ENCODE measurements at places on chromosomes 5 and 9.

- no peak for DNase-seq
These were observed 316.8 kb downstream of the MLLT3 start for GRCh38 chr9:20305452-20305851.

- no peak for DNase-seq
These were observed 4.5 kb downstream of the EGR1 start for GRCh38 chr5:138469540-138470321.

- DNase-seq: no peak
These were observed 6.0 kb upstream of the IL13 start for GRCh38 chr5:132651838-132652469.

- no peak for DNase-seq
These were observed 129.3 kb downstream of the MRPL36 start for GRCh38 chr5:1670351-1670750.

DNA sequence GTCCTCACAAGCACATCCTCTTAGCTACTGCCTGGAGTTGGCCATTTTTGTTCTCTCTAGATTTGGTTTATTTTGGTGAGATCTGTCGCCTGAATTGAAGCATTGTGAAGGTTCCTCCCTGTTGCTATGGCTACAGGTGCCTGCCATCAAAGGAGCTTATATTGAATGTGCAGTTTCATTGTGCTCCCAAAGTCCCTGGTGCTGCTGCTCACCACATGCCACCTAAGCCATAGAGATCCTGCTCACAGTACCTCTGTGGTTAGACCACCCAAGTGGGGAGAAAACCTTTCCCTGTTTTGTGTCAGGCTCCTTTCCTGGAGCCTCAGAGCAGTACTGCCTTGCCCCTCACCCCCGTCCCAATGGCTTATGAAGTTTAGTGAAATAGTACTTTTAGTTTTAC is 383.4 kb downstream of the TMEM38B start:
- DNase-seq: no peak

- DNase-seq: no peak
These were observed 111.5 kb downstream of the CDC42SE2 start for GRCh38 chr5:131375351-131375750.

- no peak for DNase-seq
These were observed 23.3 kb downstream of the C5 start for GRCh38 chr9:121026768-121027167.

DNA sequence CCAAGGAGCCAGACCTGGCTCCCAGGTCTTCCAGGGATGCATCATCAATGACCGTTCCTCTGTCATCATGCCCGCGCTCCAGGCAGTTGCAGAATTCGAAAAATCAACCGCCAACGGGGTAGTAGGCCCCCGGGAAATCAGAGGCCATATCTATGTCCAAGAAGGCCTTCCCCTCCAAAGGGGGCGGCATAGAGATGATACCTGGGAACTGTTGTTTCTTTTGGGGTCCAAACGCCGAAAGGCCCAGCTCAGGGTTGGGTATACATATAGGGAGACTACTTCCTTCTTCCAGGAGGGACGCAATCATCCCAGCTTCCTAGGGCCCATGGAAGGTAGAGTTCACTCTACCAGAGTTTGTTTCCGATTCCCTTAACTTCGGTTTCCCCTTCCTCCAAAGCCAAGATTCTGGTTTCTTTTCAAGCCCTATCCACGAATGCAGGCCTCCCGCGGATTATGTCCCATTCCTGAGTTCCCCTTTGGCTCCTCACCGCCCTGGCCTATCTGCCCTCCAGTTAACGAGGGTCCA is 754 bp downstream of the DCAF12 start:
- no peak for DNase-seq

DNA sequence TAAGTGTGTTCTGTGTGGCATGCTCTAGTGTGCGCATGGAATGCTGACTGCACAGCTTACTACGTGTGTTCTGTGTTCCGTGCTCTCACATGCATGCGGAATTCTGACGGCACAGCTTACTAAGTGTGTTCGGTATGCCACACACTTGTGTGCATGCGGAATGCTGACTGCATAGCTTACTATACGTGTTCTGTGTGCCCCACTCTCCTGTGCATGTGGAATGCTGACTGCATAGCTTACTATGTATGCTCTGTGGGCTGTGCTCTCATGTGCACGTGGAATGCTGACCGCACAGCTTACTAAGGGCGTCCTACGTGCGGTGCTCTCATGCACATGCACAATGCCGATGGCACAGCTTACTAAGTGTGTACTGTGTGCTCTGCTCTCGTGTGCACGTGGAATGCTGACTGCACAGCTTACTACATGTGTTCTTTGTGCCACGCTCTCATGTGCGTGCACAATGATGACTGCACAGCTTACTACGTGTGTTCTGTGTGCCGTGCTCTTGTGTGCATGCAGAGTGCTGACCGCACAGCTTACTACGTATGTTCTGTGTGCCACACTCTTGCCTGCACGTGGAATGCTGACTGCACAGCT is 548.9 kb downstream of the IRX1 start:
- no peak for DNase-seq

- DNase-seq: no peak
These were observed 89.1 kb downstream of the PSD2 start for GRCh38 chr5:139884734-139885133.

- no peak for DNase-seq
These were observed 4.7 kb upstream of the SOWAHA start for GRCh38 chr5:132808448-132808847.

DNA sequence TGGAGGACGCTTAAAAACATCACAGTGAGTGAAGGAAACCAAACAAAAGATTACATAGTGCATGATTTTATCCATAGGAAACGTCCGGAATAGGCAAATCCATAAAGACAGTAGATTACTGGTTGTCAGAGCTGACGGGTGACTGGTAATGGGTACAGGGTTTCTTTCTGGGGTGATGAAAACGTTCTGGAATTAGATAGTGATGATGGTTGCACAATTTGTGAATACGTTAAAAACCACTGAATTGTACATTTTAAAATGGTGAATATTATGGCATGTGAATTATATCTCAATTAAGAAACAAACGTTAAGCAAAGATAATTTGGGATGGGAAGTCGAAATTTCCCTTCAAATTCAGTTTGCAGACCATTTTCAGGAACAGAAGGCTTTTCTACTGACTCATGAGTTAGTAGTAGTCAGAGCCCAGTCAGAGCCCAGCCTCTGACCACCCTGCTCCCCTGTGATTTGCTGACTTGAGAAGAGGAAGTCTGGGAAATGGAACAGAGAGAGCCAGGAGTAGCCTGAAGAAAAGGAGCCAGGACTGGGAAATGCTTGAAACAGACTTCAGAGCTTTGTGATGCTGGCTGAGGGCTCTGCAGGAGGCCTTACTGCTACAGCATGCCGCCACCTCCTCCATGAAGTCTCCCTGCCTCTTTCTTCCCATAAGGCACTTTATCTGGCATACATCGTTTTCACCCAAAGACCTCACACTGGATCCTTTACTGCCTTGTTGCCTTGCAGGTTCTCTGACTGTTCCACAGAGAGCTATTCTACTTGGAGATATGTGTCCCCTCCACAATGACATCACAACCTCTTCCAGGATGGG is 46.4 kb upstream of the CTNNA1 start:
- no peak for DNase-seq

DNA sequence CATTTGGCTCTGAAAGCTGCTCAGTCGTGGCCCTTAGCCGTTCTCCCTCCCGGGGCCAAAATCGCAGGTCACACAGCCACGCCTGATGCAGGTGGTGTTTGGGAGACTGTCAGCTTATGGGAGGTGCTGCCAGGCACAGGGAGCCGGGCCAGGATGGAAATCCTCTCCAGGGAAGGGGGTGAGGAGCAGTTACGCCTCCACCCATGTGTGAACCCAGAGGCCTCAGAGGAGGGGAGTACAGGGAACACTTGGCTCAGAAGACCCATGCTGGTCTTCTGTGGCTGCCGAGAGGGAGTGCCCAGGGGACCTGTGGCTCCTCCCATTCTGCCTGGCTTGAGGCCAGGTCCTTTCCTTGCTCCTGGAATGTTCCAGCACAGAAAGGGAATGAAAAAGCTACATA is 3.6 kb upstream of the OLFM1 start:
- no peak for DNase-seq

DNA sequence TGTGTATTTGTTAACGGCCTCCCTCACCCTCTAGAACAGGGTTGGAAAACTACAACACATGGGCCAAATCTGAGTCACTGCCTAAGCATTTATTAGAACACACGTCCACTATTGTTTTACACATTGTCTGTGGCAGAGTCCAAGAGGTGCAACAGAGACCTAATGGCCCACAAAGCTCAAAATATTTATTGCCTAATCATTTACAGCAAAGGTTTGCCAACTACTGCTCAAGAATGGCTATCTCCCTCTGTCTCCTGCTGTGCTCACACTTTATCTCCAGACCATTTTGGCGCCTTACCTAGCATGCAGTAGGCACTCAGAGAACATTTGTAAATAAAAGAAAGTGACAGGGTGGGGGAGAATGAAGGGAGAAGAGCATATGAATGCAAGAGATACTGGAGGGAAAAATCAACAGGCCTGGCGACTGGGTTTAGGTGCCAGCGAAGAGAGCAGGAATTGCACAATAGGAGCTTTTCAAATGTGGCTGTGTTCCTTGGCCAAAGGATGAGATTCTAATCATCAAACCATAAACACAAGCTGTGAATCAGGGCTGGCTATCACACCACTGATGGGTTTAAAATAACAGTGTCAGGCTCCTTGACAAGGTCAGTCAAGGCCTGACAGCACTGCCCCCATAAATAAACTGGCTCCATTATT is 80.3 kb downstream of the EPB41L4A start:
- no peak for DNase-seq

GRCh38 chr9:26326563-26326962 is 566.0 kb downstream of the CAAP1 start:
- no peak for DNase-seq

GRCh38 chr5:174903172-174903732 is 178.9 kb downstream of the MSX2 start:
- DNase-seq: no peak

DNA sequence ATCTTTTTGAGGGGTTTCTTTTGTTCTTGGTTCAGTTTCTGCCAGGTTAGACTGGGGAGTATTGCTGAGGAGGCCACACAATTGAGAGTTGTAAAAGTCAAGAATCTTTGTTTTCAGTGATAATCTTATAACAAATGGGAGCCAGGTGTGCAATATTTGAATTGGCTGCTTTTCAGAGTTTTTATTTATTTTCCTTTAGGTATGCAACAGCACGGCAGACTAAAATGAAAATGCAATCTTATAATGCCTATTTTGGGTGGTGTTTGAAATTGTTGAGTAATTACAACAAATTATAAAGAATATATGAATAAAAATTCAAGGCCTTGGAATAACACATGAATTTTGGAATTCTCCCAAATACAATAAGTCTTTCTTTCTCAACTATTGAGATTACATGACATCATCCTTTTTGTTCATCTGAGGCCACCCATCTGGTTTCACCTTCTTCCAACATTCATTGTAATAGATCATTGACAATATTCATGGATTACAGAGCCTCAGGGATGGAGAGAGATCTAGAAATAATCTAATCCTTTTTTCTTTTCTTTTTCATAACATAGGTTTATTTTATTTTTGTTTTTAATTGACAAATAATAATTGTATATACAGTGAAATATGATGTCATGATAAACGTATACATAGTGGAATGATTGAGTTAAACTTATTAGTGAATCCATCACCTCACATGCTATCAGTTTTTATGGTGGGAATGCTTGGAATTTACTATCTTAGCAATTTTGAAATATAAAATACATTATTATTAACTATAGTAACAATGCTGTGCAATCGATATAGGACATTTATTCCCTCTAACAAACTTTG is 1061.0 kb downstream of the NR2F1-AS1 start:
- DNase-seq: no peak

DNA sequence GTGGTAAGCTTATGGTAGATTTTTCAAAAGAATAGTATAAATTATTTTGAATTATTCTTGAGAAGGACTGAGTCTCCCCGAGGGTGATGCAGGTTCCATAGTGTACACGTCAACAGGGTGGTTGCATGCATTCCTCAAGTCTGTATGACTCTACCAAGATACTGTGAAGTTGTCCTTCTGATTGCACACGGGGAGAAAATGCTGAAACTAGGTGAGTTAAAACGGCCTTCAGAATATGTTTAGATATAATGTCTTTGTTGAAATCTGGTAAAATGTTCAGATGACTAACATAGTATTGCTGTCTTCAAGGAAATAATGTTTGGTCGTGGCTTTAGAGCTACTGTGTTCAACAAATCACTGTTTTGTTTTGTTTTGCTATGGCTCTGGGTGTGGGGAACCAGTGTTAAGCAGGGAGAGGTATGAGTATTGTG is 22.4 kb upstream of the TNFAIP8 start:
- no peak for DNase-seq

GRCh38 chr9:13718086-13718485 is 438.6 kb upstream of the MPDZ start:
- no peak for DNase-seq

GRCh38 chr5:137598399-137598798 is 99.3 kb upstream of the SPOCK1 start:
- DNase-seq: no peak

DNA sequence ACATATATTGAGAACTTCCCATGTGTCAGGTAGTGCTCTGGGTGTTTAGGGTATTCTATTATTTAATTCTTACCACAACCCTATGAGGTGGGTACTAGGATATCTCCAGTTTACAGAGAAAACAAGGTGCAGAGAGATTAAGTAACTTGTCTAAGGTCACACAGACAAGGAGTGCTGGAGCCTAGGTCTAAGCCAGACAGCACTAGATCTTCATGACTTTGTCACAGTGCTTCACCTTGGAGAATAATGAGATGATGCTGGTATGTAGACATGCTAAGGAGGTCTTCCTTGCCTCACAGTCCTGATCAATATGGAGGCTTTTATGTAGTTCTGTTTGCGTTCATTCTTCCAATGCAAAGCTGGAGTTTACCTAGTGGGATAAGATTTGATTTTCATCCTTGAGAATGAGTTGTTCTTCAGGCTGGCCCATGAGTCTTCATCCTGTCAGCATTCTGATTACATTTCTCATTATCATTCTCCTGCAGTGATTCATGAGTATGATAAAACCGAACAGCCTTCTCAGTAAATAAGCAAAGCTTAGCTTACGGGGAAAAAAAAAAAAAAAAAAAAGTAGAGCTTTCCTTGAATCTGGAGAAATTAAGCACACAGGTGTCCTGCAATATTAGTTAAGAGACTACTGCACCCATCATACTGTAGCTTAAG is 176.3 kb downstream of the C9orf152 start:
- DNase-seq: no peak
